ENCODE measurements at places on chromosomes 5 and 9.

DNA sequence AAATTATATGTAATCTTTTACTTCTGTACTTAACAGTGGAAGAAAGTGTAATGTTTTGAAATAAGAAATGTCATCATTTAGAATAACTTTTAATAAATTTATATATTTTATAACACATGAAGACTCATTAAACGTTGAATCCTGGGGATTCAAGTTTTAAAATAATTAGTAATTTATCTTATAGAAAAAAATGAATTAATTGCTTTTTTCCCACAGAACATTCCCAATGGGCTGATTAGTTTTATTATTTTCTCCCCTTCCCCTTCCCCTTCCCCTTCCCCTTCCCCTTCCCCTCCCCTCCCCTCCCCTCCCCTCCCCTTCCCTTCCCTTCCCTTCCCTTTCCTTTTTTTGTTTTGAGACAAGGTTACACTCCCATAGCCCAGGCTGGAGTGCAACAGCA is 79.7 kb downstream of the MRPS30 start:
- DNase-seq, result no peak

DNA sequence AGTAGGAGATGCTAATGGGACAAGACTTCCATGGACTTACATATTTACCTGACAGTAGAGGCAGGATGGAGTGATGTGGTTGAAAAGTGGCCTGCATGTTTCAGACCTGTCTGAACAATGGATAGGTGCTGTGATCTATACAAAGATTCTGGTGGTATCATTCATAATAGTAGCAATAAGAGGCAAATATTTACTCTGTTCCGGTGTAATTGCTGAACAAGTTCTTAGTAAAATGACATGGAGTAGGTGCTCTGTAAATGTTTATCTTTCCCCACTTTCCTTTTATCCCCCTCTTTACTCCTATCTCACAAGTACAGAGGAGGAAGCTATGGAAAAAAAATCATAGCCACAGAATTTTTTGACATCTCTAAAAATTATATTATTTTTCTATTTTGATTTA is 159.0 kb upstream of the SLC12A2 start:
- no peak for DNase-seq

- no peak for DNase-seq
Observed at GRCh38 chr5:1068895-1069719, 42.8 kb downstream of the SLC12A7 start.

- DNase-seq, result no peak
Observed at GRCh38 chr9:4021621-4022213, 278.2 kb downstream of the GLIS3 start.

- no peak for DNase-seq
Observed at GRCh38 chr5:132492386-132493125, 2.0 kb upstream of the IRF1 start.
